ENCODE measurements at places on chromosomes 6 and 20.
A peak's percentile ranks its signal among the peaks of the same experiment; 100 is the strongest.

DNA sequence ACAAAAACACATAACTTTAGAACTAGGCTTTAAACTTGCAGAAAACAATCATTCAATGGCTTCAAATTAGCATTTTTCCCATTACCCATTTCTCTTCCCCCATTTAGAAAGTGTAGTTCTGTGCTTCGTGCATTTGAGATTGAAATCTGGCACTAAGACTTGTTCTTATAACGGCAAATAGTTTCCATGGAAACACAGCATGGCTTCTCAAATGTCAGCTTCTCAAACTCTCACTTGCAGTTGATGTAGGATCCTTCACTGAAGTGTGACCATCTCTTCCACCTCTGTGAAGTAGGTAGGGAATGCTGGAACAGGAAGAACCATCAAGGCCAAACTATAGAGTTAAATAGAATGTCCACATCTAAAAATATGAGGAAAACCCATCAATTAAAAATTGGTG lies 52.2 kb downstream of the MANEA start:
- DNase-seq = no peak

DNA sequence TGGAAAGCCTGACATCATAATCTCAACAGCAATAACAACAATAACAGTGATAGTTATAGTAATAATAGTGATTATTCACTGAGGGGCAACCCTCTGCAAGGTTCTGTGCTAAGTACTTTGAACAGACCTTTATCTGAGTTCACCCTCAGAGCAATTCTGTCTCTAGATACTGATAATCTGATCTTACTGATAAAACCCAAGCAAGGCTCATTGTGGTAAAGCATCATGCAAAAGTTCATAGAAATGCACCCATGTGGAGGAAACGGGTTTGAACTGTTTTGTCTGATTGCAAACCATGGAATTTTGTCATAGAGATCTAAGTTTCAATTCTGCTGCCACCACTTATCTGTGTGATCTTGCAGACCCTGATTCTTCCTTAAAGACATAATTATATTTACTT lies 1.3 kb upstream of the KIAA0408 start:
- no peak for DNase-seq

GRCh38 chr20:13094976-13095375 lies 86.2 kb downstream of the SPTLC3 start:
- no peak for DNase-seq

DNA sequence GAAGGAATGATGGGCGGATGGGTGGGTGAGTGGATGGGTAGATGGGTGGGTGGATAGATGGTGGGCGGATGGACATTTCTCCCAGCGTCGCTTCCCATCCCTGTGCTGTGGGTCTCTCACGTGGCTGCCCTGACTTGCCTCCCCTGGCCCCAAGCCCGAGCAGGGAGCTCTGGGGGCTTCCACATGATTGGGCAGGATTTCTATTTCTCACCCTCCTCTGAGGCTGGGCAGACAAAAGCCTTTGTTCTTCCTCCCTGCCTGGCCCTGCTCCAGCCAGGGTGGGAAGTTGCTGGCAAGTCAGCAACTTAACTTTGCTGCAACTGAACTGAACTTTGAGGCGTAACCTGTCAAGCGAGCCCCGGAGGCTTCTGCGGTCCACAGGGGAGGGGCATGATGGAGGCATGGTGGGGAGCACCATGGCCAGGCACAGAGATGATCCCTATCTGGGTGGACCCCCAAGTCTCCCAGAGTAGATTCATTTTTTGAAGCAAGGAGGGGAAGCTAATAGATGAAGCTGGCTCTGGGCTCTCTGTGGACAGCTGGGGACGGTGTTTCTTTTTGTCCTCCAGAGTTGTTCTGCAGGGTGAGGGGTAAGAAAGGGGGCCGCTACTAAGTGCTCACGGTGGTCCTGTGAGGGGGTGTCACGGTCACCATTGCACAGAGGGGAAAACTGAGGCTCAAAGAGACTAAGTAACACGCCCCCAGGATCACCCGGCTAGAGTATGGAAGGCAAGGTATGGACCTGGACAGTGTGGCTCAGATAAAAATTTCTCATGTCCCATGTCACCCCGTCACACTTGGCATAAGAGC lies 140.1 kb downstream of the CEBPB start:
- no peak for DNase-seq

DNA sequence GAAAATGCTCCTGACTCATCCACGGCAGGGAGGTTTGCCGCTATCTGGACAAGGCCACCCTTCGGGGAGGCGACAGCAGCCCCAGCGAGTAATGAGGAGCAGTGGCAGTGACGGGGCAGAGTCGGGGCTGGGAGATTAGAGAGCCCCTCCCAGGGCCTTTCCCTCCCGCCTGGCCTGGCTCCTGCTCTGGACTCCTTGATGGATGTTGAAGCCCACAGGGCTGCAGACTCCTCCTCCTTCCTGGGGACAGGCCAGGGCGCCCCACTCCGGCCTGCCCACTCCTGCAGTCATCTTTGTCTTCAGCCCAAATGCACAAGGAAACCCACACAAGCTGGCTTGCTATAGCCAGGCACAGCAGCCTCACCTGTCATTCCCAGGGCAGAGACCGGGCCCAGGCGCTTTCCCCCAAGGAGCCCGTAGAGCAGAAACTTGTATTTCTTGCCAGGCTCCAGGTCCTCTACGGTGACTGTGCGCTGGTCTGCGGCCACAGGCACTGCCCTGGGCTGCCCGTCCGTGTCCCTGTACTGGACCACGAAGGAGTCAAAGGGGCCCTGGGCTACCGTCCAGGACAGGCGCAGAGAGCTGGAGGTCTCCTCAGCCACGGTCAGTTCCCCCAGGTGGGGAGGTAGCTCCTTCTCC lies 7.7 kb downstream of the CYP21A2 start:
- no peak for DNase-seq

DNA sequence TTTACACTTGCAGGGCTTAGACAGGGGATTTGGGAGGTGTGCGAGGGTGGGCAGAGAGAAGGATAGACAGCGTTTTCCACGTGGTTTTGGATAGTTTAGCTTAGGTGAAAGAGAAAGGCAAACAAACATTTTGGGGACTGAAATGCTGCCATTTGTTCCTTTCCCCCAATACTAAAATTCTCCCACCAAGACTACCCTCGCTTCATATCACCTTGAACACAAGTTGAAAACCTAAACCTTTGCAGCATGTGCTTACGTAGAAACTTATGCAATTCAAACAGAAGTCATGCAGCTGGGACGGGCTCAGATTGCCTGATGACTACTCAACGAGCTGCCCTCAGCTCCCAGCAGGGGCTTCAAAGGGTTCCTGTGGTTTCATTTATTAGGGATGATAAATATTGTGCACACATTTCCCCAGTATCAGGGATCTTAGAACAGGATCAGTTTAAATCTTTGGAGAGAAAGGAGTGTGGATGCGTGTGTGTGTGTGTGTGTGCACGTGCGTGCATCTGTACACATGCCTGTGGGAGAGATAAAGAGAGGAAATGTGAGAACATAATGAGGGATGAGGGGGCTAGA lies 77.3 kb downstream of the SLC22A23 start:
- no peak for DNase-seq

GRCh38 chr6:54291146-54291545 lies 17.1 kb upstream of the TINAG start:
- DNase-seq = no peak

- DNase-seq = no peak
These were observed 39.2 kb downstream of the TSPYL4 start for GRCh38 chr6:116214681-116215080.

- no peak for DNase-seq
These were observed 69.6 kb upstream of the TNFRSF21 start for GRCh38 chr6:47379328-47379727.

- DNase-seq = no peak
These were observed 221.0 kb downstream of the FRK start for GRCh38 chr6:115839583-115840181.

DNA sequence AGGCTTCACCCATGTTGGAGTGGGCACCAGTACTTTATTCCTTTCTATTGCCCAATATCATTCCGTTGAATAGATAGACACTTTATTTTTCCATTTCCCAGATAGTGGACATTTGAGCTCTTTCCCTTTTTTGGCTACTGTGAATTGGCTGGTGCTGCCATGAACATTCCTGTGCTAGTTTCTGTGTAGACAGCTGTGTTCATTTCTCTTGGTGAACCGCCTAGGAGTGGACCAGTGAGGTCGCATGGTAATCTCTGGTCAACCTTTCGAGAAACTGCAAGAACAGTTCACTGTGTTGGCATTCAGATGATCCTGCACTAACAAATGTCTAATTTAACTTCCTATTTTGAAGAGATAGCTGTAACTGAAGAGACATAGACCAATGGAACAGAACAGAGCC lies 58.6 kb downstream of the RAMACL start:
- no peak for DNase-seq

GRCh38 chr20:38414769-38415450 lies 20.2 kb downstream of the SNHG17 start:
- DNase-seq = no peak

DNA sequence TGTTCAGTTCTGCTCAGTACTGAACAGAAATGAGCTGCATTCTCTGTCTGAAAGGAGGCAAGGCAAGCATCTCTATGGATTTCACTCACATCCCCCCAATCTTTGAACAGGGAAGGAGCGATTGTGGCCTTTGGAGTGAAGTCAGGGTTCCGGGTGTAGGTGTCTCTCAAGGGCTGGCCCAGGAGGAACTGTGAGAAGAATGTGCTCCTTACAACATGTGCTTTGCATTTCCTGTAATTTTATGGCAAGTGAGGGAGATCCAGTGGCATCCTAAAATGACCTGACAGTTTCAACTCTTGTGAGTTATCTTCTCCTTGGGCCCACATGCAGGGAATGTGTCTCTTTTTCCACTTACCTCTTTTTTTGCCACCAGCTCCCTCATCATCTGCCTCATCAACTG lies 63.0 kb upstream of the RIN2 start:
- no peak for DNase-seq

DNA sequence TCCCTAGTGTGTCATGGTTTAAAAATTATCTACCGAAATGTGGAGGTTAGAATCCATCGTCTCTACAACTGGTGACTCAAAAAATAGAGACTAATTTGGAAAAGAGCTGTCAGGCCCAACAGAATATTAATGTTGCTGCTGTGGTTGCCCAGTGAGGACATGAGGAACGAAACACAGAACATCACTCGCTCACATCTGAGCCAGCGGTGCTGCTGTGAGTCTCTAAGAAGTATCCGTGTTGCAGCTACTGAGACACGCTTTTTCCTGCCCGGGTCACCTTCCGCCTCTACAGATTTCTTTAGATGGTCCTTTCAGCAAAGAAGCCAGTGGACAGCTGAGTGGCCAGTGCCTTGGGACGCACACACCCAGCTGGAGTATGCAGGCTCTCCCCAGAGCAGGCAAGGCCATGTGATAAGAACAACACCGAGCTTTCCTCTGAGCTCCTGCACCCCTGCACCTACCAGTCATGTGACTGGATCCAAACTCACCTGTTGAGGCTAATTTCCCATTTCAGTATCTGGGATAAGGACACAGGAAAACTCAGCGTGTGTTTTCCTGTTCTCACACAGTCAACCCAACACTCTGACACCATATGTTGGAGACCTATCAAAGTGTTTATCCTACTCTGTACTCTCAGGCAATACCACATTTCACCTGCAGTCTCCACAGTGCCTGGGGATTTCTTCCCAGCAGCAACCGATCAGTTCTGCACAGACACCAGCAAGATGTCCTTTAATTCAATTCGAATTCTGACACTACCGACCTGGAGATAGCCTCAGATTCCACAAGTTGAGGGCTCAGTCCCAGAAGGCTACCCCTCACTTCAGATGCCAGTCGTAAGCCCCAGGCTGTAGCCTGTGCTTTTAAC lies 119.0 kb upstream of the RPS6KA2 start:
- DNase-seq = no peak

- no peak for DNase-seq
These were observed 30.4 kb downstream of the SRSF3 start for GRCh38 chr6:36624461-36625157.

DNA sequence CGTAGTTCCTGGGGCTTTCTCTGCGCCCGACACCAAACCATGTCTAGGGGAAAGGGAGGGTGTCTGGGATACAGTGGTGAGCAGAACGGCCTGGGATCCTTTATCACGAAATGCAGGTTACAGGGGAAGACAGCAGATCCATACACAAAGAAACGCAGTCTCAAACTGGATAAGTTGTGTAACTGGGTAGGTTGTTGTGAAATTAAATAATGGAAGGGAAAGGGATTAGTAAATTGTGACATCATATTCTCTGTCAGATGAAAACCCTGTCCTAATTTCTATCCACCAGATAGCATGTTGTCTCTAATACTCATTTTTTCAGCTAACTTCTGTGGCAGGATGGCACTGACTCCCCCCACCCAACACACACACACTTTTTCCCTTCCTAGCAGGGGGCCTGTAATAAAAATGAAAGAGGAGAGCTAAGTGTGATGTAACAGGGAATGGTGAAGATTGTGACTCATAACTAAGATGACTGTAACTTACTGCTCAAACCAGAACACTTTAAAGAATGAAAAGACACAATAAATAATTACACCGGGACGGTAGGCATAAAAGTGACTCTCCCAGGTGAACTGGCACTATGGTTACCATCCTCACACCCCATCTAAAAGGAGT lies 769 bp upstream of the TRPC4AP start:
- peak; percentile 40 for DNase-seq

DNA sequence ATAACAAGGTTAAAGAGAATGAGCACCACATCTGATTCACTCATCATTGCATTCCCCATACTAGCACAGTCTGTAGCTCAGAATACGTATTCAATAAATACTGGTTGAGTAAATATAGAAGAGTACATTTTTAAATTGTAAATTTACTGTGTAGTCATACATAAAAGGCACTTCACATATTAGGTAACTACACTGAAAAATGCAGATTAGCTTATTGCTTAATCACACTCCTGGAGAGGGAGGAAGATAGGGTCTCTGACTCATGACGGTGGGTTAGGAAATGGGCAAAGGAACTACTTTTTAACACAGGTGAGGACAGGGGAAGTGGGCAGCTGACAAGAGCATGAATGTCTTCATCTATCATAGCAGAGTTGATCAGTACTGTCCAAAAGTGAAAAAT lies 133.2 kb downstream of the TBC1D32 start:
- no peak for DNase-seq

DNA sequence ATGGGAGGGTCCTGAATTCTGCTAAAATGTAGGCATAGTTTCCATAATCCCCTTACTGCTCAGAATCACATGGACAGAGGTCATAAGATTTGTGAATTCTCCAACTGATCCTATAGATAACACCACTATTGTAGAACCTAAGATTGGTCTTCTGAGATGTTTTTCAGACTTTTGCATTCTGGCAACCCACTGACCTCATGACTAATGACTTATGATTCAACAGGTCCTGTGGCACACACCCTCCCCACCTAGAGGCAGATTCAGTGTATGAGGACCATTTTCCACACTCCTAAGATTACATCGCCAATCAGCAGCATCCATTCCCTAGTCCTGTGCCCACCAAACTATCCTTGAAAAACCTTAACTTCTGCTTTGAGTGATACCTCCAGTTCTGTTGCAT lies 207.2 kb downstream of the BTBD9 start:
- peak; percentile 2 for DNase-seq

DNA sequence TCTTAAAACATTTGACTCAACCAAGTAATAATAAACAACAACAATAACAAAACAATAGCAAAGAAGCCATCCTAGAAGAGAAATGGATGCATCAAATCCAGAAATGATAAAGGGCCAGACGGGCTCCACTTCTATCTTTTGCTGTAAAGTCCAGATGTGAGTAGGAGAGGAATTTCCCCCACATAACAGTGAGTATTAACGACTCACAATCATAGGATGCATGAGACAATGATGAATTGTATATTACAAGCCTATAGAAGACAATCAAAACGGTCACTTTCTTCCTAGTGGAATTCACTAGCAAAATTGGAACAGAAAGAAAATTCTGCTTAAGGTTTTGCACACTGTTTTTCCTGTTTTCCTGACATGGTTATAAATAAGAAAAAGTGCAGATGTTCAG lies 97.0 kb upstream of the PREP start:
- no peak for DNase-seq

Measured in fibroblast of the conjunctiva (primary cell).